NCI-H2227 treated with DMSO at 0.1 percent for 48 hours (cell line): ENCODE measurements at places on chromosomes 7 and 10.
A peak's percentile ranks its signal among the peaks of the same experiment; 100 is the strongest.

DNA sequence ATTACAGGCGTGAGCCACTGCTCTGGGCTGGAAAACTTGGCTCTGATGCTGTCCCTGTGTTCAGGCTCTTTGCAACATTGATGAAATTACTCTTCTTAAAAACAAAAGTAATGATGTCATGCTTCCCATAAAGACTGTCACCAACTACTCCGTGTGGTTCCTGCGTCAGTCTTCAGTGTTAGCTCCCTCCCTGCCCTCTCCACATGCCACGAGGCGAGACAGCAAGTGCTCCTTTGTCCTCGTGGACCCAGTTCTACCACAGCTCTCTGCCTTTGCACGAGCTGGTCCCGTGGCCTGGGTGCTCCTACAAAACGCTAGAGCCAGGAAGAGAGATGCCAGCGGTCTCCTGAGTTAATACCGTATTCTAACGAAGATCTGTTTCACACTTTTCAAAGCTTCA is 194.5 kb downstream of the SDK1 start:
- no peak for DNase-seq

- no peak for DNase-seq
Measured at GRCh38 chr10:45373003-45373575, 927 bp upstream of the ALOX5 start.

DNA sequence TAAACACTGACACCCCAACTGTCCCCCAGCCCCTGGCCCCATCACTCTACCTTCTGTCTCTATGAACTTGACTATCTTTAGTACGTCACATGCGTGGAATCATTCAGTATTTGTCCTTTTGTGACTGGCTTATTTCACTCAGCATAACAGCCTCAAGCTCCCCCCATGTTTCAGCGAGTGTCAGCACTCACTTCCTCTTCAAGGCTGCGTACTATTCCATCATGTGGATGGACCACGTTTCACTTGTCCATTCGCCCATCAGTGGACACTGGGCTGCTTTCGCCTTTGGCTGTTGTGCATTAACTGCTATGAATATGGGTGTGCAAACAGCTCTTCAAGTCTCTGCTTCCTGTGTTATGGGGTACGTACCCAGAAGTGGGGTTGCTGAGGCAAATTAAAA is 100.7 kb downstream of the PTPRN2 start:
- no peak for DNase-seq

- no peak for DNase-seq
Measured at GRCh38 chr10:132078746-132079345, 13.1 kb downstream of the JAKMIP3 start.

- DNase-seq = no peak
Measured at GRCh38 chr10:112952282-112953173, 2.5 kb downstream of the TCF7L2 start.

- DNase-seq = no peak
Measured at GRCh38 chr10:32153931-32154330, 97.7 kb upstream of the KIF5B start.

DNA sequence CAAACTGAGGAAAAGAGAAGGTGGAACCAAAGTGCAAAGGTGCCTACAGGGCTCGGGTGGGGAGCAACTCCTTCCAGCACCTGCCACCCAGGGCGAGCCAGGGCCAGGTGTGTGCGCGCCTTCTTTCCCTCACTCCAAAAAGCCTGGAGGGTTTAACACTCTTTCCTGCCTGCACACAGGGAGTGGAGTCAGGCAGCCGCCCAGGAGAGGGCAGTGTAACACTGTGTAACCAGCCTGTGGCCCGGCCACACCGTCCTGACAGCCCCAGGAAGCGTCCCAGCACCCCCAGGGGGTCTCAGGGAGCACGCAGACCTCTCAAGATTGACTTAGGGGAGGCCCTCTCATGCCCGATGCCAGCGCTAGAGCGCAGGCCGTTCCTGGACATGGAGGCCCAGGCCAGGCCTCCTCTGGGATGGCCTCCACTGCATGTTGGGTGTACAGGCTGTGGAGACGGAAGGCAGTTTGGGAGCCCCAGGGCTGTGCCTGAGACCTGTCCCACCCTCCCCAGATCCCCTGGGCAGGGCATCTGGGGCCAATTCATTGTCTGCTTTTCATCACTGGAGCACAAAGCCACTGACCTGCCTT is 13.4 kb downstream of the BRI3 start:
- DNase-seq = peak; percentile 17

DNA sequence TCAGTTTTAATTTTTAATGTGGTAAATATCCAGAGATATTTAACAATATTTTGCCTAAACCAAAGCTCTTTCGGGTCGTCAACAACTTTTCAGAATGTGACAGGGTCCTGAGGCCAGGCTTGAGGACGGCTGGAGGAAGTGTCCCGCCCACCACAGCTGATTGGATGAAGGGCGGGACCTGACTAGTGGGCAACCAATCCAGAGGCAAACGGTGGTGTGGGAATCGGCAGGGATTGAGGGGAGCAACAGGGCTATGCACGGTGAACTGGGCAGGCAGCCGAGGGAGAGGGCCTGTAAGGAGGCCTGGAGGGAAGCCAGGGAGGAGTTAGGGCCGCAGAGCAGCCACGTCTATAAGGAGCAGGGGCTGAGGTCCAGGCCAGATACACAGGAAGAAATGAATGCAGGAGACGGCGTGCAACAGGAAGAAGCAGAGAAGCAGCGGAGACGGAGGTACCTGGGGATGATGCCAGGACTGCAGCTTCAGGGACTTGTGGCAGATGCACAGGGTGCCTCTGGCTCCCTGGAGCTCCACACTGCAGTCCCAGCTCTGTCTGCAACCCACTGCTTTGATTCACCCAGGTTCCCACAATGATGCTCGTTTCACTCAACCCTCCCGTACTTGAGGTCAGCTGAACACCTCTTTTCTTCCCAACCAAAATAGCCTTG is 46.1 kb upstream of the ZMIZ1 start:
- no peak for DNase-seq

- no peak for DNase-seq
Measured at GRCh38 chr7:111232249-111233084, 141.5 kb downstream of the LRRN3 start.

- DNase-seq = no peak
Measured at GRCh38 chr10:7527468-7527867, 116.6 kb upstream of the SFMBT2 start.

DNA sequence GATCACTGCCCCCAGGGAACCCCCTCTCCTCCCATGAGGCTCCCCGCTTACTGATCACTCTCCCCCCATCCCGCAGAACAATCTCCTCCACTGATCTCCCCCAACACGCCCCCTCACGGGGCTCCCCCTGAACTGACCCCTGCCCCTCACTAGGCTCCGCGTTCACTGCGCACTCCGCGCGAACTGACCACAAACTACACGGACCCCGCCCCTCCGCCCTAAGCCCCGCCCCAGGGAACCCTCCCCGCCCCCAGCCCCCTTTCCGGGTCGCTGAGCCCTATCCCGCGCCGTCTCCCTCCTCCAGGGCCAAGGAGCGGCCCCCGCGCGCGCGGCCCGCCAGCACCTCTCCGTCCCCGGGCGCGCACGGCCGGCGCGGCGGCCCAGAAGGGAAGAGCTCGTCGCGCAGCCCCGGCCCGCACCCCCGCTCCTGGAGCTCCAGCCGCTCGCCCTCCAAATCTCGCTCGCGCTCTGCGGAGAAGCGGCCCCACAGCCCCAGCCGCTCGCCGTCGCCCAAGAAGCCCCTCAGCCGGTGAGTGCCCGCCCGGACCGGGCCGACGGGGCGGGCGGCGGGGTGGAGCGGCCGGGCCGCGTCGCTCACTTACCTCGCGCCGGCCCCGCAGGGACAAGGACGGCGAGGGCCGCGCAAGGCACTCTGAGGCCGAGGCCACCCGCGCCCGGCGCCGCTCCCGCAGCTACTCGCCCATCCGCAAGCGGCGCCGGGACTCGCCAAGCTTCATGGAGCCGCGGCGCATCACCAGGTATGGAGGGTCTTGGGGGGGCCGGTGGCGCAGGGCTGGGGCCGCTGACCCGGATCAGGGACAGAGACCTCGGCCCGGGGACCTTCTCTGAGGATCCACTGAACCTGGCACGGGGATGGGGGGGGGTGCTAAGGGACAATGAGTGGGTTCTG is 19.9 kb upstream of the HSPB1 start:
- DNase-seq = no peak

DNA sequence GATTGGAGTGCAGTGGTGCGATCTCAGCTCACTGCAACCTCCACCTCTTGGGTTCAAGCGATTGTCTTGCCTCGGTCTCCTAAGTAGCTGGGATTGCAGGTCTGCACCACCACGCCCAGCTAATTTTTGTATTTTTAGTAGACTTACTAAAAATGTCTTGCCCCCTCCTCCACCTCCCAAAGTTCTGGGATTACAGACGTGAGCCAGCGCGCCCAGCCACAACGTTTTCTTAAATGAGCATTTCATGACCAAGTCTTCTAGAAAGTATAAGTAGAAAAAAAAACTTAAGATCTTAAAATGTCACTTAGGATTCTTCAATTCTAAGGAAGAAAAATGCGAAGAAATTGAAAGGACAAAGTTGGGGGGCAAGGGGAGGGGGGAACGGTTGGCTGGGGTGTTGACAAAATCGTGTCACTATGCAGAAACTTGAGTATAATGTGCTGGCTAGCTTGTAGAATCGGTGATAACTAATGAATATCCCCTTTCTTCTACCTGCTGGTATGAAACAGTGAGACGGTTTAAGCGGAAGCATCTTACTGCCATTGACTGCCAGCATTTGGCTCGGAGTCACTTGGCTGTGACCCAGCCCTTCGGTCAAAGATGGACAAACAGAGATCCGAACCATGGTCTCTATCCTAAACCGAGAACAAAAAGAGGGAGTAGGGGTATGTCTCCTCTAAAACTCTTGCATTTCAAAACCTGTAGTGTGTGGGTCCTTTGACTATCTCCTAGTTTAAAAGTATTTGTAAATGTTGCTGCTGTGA is 12.7 kb downstream of the FBH1 start:
- DNase-seq = no peak

GRCh38 chr7:140726281-140726680 is 29.8 kb downstream of the NDUFB2 start:
- DNase-seq = no peak

GRCh38 chr10:95782318-95782717 is 26.4 kb downstream of the ENTPD1 start:
- DNase-seq = no peak

DNA sequence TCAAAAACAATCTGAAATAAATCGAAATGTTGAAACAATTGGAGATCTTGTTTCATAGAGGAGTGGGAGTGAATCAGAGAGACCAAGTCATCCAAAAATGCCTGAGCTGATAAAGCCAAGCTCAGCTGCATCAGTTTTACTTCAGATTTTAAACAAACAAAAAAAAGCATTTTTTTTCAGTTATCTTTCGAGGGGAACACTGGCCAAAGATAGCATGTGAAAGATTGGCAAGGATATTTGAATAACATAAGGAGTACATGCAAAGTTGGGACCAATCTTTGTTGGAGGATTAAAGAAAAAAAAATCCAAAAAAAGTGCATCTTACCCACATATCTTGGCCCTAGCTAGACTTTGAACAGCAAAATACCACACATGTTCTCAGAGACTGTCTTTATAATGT is 47.2 kb downstream of the RHOBTB1 start:
- DNase-seq = no peak

GRCh38 chr7:82740246-82740848 is 296.8 kb upstream of the CACNA2D1 start:
- peak; percentile 36 for DNase-seq

DNA sequence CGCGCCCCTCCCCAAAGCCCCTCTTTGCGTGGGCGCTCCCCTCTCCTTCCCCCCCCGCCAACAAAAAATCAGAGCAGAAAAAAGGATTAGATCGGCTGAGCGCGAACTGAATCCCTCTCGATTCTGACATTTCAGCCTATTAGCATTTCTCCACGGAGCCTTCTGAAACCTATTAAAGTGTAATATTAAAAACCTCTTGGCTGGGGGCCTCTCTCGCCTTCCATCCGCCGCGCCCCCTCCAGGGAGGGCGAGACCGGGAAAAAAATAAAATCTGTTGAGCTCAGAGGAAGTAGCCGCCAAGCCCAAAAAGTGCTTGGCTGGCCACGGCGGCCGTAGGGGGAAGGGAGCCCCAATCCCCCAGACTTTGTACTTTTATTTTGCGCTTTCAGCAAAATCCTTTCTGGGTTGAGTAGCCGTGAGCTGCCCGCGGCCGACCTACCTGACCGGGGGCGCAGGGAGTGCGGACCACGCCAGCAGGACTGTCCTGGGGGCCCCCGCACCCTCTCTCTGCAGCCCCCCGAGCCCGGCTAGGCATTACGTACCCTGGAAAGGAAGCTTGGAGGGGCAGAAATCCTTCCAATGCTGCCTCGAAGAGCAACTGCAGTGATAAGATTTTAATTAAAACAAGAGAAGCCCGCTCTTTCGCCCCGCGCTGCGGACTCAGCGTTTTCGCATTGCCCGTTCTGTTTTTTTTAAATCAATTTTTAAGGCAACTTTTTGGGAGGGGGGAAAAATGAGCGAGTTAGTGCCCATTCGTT is 1.3 kb upstream of the TNRC18 start:
- DNase-seq = no peak

DNA sequence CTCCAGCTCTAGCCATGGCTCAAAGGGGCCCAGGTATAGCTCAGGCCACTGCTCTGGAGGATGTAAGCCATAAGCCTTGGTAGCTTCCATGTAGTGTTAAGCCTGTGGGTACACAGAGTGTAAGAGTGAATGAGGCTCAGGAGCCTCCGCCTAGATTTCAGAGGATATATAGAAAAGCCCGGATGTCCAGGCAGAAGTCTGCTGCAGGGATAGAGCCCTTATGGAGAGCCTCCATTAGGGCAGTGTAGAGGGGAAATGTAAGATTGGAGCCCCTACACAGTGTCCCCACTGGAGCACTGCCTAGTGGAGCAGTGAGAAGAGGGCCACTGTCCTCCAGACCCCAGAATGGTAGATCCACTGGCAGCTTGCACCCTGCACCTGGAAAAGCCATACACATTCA is 240.8 kb upstream of the KLF14 start:
- no peak for DNase-seq

GRCh38 chr10:113020475-113020753 is 70.4 kb downstream of the TCF7L2 start:
- no peak for DNase-seq

GRCh38 chr7:36287371-36288241 is 102.1 kb upstream of the ANLN start:
- no peak for DNase-seq

GRCh38 chr7:146874722-146875121 is 758.1 kb downstream of the CNTNAP2 start:
- DNase-seq = no peak

- no peak for DNase-seq
Measured at GRCh38 chr10:98172495-98172894, 38.0 kb downstream of the R3HCC1L start.

DNA sequence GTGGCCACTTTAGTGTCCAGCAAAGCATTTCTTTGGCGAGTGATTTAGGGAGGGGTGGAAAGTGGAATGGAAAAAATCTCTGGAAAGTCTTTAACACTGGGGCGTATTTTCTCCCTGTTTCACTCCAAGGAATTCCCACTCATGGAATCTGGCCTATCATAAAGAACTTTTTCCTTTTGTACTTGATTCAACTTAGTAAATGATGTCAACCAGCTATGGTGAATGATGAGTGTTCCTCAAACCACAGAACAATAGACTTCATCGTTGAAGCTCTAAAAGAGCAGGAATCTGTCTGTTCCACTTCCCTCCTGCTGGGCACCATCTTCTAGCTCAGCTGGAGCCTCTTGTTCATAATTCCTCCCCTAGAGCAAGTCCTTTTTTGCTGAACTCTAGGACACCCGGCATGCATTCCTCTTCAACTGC is 66.5 kb downstream of the EPDR1 start:
- DNase-seq = no peak
